Suprapubic skin (tissue), 4 donors: ENCODE measurements at places on chromosomes 11 and 22. TPM values are rescaled to one million over a fixed set of nuclear protein-coding genes. Genes with fewer than 3 reads are reported as not detected.

The FZD4 gene
- 20.3 TPM for total RNA-seq

The INSC gene
- total RNA-seq = 0.34 TPM

DNA sequence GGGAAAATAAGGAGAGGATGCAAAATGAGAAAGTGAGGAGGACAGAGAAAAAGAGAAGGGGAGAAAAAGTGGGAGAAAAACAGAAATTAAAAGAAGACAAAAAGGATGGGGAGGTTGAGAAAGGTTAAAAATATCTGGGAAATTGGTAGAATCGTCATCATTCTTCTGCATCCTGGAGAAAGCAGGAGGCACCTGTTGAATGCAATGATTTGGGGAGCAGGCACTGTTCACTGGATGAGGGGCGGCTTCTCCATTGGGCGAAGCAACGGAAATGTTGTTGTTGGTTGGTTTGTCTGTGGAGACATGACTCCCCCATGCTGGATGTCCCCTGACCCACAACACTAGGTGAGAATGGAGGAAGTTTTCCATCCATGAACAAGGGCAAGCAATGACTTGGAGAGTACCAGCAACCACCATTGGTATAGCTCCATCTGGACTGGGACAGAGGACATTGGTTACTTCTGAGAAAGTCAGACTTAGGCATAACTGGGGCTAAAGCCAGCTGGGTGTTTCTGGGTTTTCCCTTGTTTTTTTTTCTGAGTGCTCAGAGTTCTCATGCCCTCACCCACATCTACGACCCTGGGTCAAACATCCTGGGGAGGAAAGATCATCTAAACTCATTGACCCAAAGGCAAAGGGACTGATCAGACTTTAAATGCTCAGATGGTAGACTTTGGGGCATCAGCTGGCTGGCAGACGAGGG, 11.9 kb upstream of the CD44 start:
- no peak for DNase-seq

DNA sequence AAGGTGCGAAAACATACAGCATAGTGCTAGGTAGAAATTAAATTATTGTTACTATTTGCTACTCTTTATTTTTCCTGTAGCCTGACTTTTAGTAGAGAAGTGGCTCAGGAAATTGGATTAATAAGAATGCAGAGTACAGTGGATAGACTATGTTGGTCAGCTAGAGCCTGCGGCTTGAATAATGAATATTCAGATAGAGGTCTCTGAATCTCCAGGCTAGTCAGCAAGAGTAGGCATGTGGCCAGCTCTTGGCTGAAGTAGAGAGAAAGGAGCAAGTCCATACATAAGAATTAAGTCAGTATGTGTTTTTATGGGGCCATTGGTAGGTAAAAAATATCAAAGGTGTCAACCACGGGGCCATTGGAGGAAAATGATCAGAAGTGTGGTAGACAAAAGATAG, 413.5 kb downstream of the NELL1 start:
- DNase-seq = no peak

DNA sequence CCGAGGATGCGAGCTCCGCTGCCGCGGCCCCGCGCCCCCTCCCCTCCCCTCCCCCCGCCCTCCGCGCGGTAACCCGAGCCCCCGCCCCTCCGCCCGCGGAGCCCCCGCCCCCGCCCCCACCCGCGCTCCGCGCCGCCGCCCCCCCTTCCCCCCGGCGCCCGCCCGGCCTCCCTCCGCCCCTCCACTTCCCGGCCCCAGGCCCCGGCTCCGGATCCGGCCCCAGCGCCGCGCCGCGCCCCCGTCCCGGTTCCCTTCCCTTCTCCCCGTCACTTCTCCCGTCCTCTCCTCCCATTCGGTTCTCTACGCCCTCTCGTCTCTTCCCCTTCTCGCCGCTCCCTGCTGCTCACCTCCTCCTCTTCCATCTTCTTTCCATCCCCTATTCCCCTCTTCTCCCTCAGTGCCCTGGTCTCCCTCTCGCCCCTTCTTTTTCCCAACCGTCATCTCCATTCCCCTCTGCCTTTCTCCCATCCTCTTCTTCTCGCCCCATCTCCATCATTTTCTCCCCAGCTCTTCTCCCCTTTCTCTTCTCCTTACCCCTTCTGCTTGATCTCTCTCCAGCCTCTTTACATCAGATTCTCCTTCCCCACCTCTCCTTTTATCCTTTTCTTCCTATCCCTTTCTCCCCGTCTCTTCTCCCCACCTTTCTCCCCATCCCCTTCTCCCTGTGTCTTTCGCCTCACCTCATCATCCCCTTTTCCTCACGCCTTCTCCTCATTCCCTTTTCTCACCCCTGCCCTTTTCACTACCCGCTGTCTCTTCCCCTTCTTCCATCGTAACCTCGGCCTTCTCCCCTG, at the start of gene DCHS1:
TSS of gene DCHS1 (minus strand) at position 20 of the 794 bp plus-strand sequence. CDS start 14,196 bp downstream, outside the sequence.
- no peak for DNase-seq

- peak; percentile 5 for DNase-seq
Observed at GRCh38 chr11:45396394-45396793, 110.3 kb upstream of the SYT13 start.

The FAM227A gene
- total RNA-seq = 0.89 TPM

DNA sequence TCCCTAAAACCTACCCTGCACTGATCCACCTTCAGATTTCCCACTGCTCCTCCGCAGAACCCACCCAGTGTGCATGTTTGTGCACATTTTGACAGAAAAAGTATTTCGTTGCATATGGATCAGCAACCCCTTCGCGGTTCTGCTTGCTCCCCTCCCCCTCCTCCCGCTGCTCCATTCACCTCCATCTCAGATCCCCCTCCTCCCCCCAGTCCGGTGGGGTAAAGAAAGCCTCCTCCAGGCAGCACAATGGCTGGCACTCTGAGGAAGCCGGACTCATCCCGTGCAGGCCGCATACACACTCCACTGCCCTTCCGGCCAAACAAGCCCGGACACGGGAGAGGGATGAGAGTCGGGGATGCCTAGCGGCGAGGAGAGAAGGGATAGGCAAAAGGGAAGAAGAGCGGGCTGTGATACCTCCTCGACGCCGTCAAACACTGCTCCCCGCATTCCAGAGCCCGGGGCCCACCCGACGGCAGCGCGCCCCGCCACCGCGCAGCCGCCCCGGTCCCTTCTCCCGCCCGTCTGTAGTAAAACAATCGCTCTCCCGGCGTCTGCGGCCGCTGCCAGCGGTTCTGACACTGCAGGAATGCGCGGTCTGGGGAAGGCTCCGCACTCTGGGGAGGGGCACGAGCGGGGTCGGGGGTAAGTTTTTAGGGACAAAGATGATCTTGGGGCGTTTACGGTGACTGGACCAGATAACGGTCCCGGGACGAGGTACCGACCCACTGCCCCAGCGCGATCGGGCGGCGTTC, 915 bp downstream of the FEZ1 start:
- no peak for DNase-seq

- DNase-seq = peak; percentile 77
Observed at GRCh38 chr11:2269601-2270321, 627 bp downstream of the ASCL2 start.

The OR56A1 gene
- 0.25 TPM for total RNA-seq

DNA sequence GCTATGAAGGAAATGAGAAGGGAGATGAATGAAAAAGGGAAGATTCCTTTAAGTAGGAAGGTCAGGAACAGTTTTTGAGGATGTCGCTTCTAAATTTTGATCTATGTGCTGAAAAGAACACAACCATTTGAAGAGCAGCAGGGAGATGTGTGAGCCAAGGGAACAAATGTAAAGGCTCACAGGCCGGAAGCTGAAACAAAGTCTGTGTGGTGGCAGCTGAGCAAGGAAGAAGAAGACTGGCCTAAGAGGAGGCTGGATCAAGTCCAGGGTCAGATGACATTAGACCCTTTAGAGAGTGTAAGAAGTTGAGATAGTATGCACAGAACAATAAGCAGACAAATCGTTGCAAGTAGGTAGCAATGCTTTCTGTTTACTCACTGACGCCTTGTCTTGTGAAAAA, 1631.4 kb upstream of the TENM4 start:
- no peak for DNase-seq

DNA sequence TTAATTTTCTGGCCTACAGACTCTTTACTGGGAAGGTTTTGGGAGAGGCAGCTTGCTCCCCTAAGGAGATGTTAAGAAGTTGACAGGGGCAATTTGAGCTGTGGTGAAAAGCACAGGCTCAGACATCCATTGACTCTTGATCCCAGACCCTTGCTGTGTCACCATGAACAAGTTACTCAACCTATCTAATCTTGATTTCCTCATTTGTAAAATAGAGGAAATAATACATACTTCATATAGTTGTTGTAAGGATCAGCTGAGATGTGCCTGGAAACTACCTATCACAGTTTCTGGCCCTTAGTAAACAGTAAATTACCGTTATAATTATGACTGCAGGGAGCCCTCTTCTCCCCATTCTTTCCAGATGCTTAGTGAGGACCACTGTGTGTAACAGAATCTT, 16.6 kb upstream of the SCGB1D4 start:
- no peak for DNase-seq

DNA sequence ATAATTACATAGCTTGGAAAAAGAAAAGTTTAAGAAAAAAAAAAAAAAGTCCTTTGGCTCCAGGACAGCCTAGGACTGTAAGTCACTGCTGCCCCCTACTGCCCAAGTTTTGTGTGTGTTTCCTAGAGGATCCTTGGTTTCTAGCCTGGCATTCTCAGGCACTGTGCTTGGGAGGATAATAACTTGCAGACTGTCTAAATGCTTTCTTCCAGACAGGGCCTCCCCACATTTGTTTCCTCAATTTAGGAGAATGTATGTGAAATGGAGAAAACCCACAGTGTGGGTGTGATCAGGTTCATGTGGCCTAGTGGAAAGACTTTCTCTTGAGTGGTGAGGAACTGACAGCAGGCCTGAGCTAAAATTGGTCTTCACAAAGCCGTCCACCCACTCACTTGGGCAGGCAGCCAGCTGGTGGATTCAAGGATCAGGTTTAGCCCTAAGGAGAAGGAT, 191.0 kb downstream of the NAV2 start:
- no peak for DNase-seq

The HEPHL1 gene
- 15.2 TPM for total RNA-seq

The BCO2 gene
- total RNA-seq = 2.5 TPM

- no peak for DNase-seq
Observed at GRCh38 chr11:118886681-118887111, 3.0 kb downstream of the CXCR5 start.

GRCh38 chr11:121463689-121464335, 11.0 kb upstream of the SORL1-AS1 start:
- DNase-seq = no peak
